ENCODE measurements at places on chromosomes 3 and 15. TPM values are rescaled to one million over a fixed set of nuclear protein-coding genes. Genes with fewer than 3 reads are reported as not detected.

The NRG4 gene
- not detected for total RNA-seq

DNA sequence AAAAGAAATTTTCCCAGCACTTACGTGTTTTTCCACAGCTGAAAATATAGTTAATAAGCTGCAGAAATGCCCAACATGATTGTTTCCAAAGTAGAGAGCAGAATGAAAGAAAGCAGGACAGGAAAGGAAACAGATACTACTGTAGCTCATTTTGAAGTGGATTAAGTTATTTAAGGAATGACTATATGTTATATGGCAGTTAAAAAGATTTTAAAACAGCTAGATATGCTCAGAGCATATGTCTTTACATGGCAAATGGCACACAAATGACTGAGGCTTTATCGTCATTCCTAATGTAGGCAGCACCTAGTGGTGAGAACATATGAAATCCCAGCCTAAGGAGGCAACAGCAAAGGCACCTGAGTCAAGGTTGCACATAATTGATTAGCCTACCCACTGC lies 106.6 kb upstream of the SEMA6D start:
- DNase-seq, result no peak

- no peak for DNase-seq
Observed at GRCh38 chr3:50211930-50212329, 6.9 kb downstream of the SLC38A3 start.

- DNase-seq, result no peak
Observed at GRCh38 chr3:20511863-20512505, 326.0 kb upstream of the SGO1 start.

The ADAMTSL3 gene
- total RNA-seq, result not detected

The NDN gene
- 1.6 TPM for total RNA-seq

The STRA6 gene
- total RNA-seq, result 1.3 TPM

DNA sequence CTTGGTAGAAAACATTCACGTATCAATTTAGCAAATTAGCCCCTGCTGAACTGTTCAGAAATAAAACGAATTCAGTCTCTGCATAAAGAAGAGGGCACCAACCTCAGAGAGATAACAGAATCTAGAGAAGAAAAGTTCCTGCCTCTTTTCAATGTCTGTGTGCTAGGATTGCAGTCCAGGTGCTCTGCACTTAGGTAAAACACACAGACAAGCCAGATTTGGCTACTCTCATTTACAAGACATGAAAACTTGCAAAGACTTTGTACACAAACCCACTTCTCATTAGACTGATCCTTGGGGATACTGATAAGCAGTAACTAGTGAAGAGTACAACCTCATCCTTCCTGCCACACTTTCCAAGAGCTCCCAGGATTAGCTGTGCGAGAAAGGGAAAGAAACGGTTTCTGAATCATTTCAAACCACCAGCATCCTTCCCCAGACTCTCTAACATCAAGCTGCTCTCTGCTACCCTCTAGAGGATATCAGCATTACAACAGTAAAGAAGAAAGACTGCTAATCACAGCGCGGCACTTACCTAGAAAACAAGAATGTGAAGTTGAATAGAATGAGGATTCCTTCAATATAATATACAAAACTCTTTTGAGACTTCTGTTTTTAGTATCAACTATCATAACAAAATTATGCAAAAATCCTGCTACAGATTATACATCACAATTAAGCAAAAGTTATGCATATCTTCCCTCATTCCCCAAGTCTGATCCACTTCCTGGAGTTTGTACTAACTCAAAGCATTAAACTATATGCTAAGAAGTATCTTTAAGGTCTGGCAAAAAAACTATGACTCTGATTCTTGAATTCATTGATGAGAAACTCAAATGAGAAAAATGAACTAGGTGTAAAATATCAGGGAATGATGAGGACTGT lies 306.4 kb downstream of the MAGI1 start:
- no peak for DNase-seq

The KNG1 gene
- total RNA-seq, result not detected

DNA sequence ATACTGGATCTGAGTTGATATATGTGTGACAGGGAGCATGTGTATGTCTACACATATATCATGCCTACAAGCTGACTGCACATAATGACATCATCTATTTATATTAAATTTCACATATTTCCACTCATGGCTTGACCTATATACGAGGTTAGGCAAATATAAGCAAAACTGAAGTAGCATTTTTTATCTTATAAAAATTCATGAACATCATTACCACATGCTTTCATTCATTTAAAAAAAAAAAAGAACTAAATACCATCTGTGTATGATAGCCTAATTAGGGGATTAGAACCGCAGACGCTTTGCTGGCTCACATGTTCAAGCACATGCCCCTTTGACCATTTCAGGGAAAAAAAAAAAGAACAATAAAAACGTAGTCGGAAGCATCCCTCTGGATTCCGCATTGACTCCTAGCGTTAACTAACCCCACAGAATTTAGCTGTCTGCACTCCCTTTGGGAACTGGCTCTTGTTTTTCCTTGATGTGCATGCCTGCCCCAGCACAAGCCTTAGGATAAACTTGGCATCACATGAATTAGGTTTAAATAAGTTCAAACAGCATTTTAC lies 888.4 kb downstream of the ROBO1 start:
- DNase-seq, result no peak

The CHRFAM7A gene
- total RNA-seq, result 0.73 TPM

The CLDN18 gene
- total RNA-seq, result not detected

DNA sequence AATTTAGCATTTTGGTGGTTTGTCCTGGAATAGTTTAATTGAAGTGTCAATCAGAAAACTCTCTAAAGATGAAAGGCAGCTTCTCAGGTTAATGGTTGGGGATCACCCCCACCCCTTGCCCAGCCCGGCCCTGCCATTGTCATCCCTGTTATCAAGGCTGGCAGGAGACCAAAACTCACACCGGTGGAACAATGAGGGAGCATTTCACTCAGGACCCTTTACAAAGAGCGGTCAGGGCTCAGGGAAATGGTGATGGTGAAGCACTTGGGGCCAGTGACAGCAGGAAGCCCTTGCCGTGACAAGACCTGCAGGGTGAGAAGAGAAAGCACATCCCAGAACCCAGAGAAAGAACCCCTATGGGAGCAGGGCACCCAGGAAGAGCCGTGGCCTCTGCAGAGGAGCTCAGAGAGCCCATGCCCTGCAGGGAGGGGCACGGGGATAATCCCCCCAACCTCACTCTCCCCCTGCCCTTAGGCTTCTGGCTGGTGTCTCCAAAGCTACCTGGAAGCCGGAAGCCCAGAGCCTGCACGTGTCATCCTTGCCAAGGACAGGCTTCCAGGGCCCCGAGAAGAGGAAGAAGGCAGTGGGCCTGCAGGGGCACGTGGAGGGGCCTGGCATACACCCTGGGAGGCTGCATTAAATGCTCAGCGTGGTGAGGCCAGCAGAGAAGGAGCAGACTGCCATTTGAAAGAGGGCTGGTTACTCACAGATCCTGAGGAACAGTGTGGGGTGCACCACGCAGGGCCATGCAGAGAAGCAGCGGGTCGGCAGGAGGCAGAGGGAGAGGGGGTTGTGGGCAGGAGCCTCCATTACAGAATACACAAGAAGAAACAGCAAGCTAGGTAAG lies 80.6 kb upstream of the PRR20G start:
- DNase-seq, result no peak

The PAQR5 gene
- not detected for total RNA-seq

DNA sequence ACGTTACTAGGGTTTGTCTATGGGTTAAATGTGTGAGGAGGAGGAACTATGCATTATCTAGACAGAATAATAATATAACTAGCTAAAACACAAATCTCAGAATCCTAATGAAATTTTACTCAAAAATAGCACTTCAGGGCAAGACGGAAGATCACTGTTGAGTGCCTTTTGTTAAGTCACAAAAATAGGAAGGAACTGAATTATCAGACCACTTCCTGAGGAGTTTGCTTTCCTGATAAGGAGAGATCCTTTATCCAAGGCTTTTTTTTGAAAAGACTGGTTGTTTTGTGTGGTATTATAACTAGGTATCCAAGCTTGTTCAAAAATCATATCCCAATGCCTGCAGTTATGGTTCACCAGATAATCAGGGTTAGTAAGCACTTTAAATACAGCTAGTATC lies 34.6 kb downstream of the NR2E3 start:
- no peak for DNase-seq

- DNase-seq, result no peak
Observed at GRCh38 chr15:38320181-38320580, 67.5 kb downstream of the SPRED1 start.

The POLQ gene
- 34.3 TPM for total RNA-seq

DNA sequence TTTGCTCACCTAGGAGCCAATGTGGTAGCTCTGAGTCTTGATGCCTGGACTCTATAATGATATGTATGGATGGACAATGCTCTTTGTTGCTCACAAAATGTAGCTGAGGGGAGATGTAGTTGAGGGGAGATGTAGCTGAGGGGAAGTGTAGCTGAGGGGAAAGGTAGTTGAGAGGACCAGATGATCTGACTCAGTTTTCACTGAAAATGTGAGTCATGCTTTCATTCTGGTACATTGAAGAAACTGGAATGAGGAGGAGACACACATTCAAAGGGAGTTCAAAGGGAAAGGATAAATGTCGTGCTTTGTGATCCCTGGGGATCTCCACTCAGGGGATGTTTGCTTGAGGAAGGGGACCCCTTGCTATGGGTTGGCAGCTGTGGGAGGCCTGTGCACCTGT lies 302.9 kb upstream of the TRIM42 start:
- no peak for DNase-seq

DNA sequence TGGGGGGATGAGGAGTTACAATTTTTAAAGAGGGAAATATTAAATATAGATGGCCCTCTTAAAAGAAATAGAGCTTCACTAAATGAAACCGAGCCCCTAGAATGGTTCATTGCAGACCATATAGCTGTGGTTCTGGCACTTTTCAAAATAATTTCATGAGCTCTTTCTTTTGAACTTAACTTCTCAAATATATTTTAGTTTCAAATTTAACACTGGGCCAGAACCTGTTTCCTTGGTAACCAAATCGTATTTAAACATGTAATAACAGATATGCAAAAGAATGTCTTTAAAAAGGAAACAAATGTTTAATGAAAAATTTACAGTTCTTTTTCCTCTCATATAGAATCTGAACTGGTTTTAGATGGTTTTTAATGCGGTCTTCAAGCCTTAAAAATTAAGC lies 20.1 kb downstream of the ZBTB38 start:
- no peak for DNase-seq

The TPRA1 gene
- total RNA-seq, result 34.5 TPM

The MEGF11 gene
- total RNA-seq, result not detected

DNA sequence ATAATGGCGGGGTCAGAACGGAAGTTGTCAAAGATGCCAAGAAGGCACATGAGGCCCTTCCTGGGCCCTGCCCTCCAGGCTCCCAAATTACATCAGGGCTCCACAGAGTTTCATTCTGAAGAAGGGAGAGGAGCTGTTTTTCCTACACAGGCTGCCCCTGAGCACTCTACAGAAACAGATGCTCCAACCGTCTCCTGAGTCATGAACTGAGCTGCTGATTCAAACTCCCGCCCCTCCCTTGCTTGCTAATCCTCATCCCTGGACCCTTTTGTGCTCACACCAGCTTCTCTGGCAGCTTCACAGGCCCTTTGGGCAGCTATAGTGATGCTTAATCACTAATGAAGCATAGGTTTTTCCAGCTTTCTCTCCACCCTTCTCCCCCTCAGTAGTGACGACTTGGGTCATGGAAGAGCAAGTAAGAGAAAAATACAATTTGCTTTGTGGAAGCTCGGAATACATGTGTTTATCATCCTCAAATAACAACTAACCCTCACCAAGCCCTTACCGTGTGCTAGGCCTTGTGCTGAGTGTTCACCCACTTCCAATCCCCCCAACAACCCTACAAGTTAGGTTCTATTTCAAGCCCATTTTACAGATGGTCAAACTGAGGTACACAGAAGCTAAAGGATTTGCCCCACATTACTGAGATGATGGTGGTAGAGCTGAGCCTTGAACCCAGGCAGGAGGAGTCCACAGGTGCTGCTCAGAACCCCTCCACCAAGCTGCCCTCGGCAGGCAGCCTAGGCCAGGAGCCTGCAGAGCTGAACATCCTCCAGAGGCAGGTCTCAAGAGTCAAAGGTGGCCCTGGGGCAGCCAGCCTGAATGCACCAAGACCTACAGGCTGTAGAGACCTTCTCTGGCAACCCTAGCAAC lies 21.9 kb downstream of the MEGF11 start:
- DNase-seq, result no peak
